ENCODE measurements at places on chromosomes 11 and 22.

GRCh38 chr11:134046681-134047449, 22.0 kb upstream of the JAM3 start:
- DNase-seq, result no peak

DNA sequence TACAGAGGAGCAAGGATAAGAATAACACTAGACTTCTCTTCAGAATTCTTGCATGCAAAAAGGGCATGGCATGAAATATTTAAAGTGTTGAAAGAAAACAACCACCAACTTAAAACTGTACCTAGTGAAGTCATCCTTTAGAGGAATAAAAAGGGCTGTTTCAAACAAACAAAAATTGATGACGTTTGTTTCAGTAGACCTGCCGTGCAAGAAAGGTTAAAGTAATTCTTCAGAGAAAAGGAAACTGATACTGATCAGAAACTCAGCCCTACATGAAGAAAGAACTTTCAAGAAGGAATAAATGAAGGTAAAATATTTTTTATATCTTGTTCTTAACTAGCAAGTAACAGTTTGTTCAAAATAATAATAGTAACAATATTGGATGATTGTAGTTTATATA, 27.5 kb downstream of the MRGPRX2 start:
- no peak for DNase-seq

GRCh38 chr22:17098379-17098819, 13.6 kb downstream of the IL17RA start:
- no peak for DNase-seq

DNA sequence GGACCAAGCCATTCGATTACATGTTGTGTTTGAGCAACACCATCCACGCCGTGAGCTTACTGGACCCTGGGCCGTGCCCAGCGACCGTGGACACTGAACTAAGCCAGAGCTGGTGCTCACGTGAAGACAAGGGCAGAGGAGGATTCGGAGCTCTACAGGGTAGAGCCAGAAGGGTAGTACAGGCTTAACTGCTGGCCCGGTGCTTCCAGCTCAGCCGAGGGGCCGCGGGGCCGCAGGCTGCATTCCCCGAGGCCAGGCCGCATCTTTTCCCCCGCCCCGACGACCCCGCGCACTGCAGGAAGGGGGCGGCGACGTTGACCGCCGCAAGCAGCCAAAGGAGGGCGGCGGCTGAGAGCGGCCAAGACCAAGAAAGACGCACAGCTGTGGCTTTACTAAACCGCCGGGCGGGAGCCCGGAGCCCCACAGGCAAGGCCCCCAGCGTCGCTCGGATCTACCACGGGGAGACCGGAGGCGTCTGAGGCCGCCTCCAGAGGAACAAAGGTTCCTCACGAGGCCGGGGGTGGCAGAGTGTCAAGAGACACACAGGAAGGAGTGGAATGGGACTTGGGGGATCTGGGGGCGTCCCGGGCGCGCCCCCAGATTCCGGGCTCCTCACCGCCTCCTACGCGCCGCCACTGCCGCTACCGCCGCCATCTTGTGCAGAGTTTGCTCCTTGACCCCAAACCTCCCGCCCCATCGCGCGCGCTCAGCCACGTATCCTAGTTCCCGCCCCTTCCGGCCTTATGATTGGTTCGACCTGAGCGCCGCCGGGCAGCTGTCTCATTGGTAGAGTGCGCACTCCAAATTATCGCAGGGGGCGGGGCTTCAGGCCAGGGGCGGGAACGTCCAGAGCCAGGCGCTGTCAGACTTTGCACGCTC, at the start of gene GANAB:
Gene GANAB, minus strand, starts transcription at position 668 of the 879 bp plus-strand sequence. Its CDS starts 14 bp downstream, at position 654.
- peak; percentile 86 for DNase-seq

DNA sequence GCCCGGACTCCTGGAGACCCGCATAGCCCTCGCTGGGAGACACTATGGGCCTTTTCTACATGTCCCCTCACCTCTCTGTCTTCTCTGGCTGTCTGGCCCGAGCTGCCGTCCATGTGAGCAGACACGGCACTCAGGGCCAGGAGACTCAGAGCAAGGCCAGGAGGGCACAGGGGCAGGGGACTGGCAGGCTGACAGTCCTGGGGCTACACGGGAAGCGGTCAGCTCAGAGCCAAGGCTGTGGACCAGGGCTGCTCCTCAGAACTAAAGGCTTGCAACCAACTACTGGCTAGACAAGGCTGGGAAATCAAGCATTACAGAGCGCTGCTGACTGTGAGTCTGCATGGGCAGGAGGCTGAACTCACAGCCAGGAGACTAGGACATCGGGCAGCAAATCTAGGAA, 56.1 kb upstream of the CDON start:
- DNase-seq, result no peak

GRCh38 chr11:128551611-128552335, 35.6 kb downstream of the ETS1 start:
- no peak for DNase-seq

Data from DMS 273 treated with DMSO at 0.1 percent for 48 hours (cell line).